ENCODE measurements at places on chromosomes 12 and 14.
A peak's percentile ranks its signal among the peaks of the same experiment; 100 is the strongest.

GRCh38 chr14:35378425-35379233 lies 25.9 kb downstream of the NFKBIA start:
- DNase-seq = no peak

GRCh38 chr12:96711364-96711763 lies 195.7 kb upstream of the NEDD1 start:
- no peak for DNase-seq

- no peak for DNase-seq
Observed at GRCh38 chr14:99809360-99809759, 16.1 kb downstream of the EML1 start.

- no peak for DNase-seq
Observed at GRCh38 chr14:89625244-89625713, 208.2 kb upstream of the FOXN3 start.

DNA sequence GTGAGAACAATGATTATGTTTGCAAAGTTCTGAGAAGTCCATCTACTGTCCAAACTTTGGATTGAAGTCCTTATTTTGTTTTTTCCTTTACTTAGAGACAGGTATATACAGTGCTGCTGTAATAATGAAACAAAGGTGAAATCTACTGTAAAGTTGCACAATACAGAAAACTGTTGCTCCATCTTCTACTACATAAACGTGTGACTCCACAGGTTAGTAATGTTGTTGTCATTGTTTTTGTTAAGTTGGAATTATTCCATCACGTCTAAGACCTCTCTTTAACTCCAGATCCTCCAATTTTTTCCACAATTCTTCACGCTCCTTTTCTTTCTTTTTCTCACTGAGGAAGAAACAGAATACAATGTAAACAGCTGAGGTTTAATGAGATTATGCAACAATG lies 57.0 kb upstream of the GPHB5 start:
- no peak for DNase-seq

DNA sequence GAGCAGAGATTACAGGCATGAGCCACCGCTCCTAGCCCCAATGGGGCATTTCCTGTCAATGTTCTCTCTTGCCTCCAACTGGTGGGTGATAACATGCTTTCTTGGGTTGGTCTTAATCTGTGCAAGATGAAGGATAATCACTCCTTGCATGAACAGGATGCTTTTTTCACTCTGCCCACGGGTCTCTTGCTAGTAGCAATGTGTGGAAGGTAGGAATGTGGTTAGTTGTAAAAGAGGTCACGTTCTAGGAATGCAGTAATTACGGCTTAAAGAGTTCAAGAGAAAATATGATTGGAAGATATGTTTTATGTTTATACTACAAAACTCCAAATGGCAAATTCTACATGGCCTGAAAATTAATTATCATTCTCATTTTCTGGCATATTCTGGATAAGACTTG lies 10.5 kb downstream of the RNASE10 start:
- DNase-seq = no peak

- DNase-seq = no peak
Observed at GRCh38 chr14:75805646-75806045, 144.6 kb downstream of the TTLL5 start.

GRCh38 chr12:120231316-120232011 lies 30.6 kb upstream of the RPLP0 start:
- DNase-seq = peak; percentile 17

DNA sequence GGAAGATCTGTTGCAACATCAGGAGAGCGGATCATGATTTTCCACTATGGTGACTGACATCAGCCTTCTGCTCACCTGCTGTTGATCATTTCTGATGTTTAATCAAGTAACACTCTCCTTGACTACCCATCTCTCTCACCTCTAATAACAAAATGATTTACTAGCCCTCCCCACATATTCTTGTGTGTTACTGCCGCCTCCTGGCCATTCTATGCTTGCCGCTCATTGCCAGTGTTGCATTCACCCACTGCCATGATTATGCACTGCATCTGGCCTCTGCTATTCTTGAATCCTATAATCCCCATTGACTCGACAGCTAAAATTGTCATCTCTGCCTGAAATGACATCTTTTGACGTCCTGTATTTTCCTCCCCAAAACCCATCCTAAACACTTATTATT lies 113.8 kb downstream of the RERGL start:
- DNase-seq = no peak

GRCh38 chr12:19771858-19772257 lies 332.6 kb downstream of the AEBP2 start:
- DNase-seq = no peak

- no peak for DNase-seq
Observed at GRCh38 chr12:54141431-54142113, 47.2 kb downstream of the SMUG1 start.

GRCh38 chr12:64587447-64587846 lies 22.8 kb upstream of the RASSF3 start:
- no peak for DNase-seq

- peak; percentile 85 for DNase-seq
Observed at GRCh38 chr12:10722905-10723746, at the start of gene YBX3. TSS of gene YBX3 (minus strand) at chr12:10723323. CDS start at chr12:10723111, 212 bp downstream.

DNA sequence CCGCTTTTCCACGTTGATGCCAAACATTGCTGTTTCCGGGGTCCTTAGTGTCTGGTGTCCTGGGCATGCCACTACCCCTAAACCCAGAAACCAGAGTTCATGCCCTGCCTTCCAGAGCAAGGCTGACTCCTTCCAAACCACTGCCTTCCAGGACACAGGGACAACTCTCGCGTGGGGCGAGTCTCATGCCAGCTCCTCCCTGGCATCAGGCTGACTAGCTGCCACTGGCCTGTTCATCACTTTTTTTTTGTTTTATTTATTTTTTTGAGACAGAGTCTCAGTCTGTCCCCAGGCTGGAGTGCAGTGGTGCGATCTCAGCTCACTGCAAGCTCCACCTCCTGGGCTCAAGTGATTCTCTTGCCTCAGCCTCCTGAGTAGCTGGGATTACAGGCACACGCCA lies 4.8 kb downstream of the SETD1B start:
- no peak for DNase-seq

DNA sequence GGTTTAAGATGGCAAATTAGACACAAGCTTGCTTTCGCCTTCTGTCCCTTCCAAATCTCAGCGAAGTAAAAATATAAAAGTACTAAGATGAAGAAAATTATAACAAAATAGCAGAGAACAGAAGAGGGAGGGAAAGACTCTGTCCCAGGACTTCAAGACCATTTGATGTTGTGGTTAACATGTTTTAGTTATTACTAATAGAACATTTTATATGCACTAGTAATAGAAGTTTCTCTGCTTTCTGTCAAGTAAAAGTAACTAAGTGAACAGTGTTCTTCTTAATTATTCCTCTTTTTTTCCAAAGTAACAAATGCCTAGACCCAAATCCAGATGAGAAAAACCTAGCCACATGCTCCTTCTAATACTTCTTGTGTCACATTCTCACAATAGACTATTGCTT lies 85.1 kb upstream of the DAAM1 start:
- no peak for DNase-seq

DNA sequence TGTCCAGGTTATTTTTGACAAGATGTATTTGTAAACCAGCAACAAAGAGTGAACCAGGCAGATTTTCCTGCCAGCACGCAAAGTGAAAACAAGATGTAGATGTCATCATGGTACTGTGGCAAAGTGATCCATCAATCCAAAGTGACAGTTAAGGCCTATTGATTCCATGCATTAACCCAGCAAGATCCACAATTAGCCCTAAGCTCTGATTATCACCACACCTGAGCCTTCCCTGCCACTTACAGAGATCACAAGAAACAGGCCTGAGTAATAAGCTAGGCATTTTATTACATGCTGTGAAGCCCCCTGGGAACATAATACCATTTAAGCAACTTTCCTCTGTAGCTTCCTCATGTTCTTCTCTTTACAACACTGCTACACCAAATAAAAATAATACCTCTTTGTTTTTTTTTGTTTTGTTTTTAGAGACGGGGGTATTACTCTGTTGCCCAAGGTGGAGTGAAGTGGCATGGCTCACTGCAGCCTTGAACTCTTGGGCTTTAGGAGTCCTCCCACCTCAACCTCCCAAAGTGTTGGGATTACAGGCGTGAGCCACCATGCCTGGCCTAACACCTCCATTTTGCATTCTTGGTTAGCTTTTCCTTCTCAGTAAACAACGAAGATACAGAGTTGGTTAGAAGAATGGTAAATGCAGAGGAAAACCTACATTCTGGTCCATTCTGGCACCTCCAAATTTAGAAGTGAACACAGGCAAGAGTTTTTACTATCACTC lies 85.5 kb downstream of the STON2 start:
- no peak for DNase-seq

DNA sequence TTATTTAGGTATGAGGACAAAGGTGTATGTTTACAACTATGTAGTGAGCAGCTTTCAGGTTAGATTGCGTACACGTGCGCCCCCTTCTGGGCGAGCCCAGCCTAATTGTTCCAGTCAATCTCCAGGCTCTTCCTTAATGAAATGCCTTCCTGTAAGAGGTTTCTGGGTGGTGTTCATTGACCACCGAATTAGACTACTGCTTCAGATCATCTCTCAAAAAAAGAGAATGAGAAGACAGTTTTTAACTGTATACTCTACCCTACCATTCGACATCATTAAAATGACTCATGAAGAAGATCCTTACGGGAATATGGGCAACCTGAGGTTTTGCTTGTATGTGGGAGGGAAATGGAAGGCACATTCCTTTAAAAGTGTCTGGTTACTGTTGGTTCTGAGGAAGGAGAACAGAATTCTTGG lies 2.1 kb downstream of the LUM start:
- DNase-seq = peak; percentile 60

- no peak for DNase-seq
Observed at GRCh38 chr12:98870504-98870903, 225.4 kb downstream of the APAF1 start.

- DNase-seq = peak; percentile 91
Observed at GRCh38 chr12:116358893-116359761, 81.6 kb upstream of the MED13L start.

- DNase-seq = no peak
Observed at GRCh38 chr12:22858849-22859570, 234.0 kb downstream of the ETNK1 start.

DNA sequence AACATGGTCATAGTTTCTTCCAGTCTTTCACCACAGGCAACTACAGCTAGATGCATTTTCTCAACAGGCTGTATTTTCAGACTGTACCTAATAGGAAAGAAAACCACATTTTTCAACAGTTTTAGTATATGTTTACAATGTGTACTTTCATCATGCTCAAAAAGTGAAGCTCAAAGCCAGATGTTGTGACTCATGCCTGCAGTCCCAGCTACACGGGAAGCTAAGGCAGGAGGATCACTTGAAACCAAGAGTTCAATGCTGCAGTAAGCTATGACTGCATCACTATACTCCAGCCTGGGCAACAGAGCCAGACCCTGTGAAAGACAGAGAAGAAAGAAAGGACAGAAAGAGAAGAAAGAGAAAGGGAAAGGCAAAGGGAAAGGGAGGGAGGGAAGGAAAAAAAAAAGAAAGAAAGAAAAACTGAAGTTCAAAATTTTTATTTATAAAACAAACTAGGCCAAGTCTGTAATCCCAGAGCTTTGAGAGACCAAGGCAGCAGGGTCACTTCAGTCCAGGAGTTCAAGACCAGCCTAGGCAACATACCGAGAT lies 25.5 kb downstream of the GXYLT1 start:
- no peak for DNase-seq

GRCh38 chr12:29769162-29769858 lies 14.4 kb downstream of the TMTC1 start:
- DNase-seq = no peak

DNA sequence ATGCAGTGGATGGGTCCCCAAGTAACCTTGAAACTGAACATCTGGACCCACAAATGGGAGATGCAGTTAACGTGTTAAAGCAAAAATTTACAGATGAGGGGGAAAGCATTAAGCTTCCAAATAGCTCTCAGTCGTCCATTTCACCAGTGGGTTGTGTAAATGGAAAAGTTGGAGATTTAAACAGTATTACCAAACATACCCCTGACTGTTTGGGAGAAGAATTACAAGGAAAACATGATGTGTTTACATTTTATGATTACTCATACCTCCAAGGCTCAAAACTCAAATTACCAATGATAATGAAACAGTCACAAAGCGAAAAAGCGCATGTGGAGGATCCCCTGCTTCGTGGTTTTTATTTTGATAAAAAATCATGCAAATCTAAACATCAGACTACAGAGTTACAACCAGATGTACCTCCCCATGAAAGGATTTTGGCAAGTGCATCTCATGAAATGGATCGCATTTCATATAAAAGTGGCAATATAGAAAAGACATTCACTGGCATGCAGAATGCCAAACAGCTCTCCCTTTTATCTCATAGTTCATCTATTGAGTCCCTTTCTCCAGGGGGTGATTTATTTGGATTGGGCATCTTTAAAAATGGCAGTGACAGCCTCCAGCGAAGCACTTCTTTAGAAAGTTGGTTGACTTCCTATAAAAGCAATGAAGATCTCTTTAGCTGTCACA lies 116.6 kb upstream of the NPAS3 start:
- no peak for DNase-seq

- no peak for DNase-seq
Observed at GRCh38 chr14:25488961-25489360, 439.0 kb upstream of the STXBP6 start.

GRCh38 chr14:104689881-104690711 lies 678 bp downstream of the INF2 start:
- DNase-seq = peak; percentile 19

DNA sequence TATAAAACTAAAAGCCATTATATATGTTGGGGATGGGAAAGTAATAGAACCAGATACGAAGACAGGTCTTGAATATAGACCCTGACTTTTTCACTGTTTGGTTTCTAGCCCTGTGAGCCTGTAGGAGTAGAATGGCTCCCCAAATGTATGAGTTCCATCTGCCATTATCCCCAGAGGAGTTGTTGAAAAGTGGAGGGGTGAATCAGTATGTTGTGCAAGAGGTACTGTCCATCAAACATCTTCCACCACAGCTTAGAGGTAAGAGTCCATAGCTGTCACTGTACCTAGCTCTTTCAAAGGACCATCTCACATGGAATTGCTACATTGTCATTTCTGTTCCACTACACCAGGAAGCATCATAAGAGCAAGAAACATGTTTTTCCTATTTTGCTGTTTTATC lies 1.1 kb downstream of the NCAPD2 start:
- DNase-seq = peak; percentile 19

DNA sequence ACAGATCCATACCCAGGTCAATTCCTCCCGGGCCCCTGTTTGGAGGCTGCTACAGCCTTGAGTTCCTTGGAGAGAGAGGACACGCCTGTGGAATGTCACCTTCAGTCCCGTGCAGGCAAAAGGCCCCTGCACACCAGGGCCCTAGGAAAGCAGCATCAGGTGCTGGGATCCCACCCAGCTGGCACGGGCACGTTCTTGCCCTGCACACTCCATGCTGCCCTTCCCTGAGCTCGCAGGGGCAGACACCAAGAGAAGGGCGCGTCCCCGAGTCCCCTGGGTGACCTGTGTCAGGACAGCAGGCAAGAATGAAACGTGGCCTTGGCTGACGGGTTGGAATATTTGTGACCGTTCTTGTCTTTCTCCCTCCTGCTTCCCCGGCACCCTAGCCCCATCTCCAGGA lies 67.7 kb downstream of the TSPAN11 start:
- no peak for DNase-seq

DNA sequence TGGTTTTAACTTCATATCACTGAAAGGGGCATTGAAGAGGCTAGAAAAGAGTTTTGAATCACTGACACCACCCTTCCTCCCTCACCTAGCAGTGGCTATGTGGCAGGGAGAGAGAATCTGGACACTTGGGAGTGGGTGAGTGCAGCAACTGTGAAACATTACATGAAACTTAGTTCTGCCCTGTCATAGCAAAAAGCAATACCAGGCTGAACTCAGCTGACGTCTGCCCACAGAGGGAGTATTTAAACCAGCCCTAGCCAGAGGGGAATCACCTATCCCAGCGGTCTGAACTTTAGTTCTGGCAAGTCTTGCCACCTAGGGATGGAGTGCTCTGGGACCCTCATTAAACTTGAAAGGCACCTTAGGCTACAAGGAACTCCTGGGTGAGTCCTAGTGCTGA lies 20.7 kb upstream of the UNC79 start:
- DNase-seq = no peak

Measured in hematopoietic multipotent progenitor cell treated with erythropoietin and hydrocortisone succinate and interleukin-3 and kit ligand, for 8 days (in vitro differentiated cells).